RPMI7951 (cell line): ENCODE measurements at places on chromosomes 2 and 18.

DNA sequence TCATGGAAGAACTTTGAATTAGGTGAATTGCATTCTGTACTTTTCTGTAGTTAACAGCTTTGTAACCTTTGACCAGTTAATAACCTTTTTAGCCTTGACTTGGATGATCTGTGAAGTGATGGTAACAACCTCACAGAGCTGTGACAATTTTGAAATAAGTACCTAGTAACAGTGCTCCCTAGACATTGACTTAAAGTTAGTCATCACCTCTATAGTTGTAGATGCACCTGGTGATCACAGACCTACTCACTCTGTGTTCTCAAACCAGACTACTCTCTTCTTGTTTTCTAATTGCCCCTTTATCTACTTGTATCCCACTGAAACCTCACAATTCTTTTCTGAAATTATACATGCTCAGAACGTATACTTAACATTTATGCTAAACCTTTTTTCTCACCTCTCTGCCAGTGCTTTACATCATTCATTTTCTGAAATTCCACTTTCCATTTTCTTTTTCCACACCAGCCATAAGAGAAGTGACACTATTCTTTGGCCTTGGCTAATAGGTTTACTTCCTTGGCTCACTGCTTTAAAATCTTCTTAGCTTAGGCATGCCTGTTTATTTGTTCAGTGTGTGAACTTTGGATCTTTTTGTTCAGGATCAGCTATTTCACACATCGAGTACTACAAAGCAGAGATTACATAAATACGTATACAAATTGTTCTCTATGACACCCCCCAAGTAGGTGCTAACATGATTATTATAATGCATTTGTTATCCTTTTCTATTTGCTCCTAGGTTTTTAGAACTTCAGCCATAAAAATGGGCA is 9.3 kb downstream of the YPEL5 start:
- DNase-seq: no peak

DNA sequence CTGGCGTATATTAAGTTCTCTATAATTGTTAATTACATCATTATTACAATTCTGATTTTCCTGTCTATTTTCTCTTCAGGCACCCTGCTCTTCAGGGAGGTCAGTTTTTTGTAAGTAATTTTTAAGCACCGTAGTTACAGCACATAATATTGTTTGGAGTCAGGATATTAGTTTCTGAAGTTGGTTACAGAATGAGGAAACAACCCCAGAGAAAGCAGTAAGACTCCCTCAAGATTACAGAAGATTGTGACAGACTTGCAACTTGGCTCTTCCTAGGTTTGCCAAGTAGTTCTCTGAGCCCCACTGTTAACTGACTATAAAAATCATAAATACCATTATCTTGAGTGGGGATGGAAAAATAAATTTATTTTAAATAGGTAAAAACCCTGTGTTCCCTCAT is 921 bp downstream of the RPE start:
- no peak for DNase-seq

DNA sequence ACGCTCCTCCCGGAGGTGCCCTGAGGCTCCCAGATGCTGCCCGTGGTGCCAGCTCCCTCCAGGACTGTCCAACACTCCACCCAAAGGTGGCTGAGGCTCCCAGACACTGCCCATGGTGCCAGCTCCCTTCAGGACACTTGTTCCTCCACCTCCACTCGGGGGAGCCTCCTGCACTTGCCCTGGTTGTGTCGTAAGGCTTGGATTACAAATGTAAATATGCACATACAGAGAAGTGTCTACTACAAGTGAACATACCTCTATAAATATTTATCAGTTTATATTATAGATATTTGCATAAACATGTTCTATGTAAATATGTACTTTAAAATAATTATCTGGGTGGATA is 143.3 kb downstream of the PXDN start:
- DNase-seq: no peak

DNA sequence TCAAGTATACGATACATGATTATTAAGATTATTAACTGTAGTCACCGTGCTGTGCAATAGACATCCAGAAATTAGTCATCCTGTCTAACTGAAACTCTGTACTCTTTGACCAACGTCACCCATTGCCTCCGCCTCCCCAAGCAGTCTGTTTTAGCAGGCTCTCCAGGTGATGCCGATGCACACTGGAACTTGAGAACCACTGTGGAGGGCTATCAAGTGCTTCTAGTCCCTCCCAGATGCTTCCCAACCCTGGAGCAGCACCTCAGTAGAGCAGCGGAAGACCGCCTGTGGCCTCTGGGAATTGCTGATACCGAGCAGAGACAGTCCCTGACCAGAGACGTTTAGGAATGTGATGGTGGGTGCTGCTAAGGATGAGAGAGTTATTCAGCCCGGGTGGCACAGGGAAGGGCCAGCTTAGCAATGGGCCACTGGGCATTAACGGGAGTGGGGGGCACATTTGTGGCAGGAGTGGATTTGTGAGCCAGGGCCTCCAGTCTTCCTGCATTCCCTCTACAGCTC is 50.7 kb downstream of the LIPG start:
- no peak for DNase-seq

DNA sequence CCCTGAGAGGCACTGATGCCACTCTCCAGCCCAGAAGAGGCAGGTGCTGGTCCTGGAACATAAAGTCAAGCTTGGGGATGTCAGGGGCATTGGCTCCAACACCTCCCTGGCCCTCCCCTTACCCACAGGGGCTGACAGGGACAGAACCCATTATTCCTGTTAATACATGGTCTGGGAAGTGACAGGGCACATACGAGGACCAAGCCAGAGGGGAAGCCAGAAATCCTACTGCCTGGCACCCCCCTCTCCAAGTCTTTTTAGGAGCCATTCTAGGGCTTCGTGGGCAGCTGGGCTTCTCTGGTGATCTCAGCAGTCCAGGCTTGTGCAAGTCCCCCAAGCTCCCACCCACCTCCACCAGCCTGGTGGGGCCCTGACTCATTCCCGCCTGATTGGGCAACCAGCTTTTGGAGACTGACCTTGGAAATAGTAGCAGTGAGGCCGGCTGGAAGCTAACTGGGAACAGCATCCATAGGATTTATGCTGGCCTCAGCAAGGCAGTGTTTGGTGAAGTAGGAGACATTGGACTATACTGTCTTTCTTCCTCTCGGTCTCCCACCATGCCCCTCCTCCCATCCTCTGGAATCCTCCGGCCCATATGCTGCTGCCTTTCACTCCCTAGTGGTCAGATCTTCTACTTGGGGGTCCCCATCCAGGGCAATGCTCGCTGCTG is 86.4 kb upstream of the HK2 start:
- peak; percentile 65 for DNase-seq

DNA sequence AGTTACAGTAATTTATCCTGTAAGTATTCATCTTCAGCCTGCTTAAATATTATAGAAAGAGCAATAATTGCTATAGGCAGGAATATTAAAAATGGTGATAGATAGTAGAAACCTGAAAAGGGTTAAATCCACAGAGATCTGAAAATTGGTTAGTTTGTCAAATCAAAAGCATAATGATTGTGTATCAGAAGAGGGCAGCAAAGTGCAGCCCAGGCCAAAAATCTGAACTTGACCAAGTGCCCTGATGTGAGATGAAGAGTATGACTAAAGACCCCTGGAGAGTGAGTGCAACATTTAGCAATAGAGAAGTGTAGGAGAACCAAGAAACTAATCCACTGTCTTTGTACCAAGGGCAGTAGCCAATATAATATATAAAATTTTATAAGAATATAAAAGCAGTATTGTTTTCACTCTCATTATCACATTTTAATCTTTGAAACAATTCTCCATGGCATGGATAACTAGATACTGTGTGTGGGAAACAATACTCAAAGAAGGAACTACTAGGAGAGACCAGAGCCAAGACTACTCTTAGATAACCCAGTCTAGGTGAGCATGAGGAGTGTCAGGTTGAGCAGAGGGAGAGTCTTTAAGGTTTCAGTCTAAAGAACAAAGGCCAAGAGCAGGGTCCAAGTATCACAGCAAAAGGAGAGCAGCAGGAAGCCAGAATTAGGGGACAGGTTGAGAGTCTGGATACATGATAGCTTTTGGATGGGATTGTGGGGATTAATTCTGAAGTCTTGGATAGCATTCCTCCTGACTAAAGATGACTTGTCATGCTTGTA is 148.7 kb downstream of the CALCRL start:
- no peak for DNase-seq

GRCh38 chr2:208266936-208267335 is 881 bp downstream of the PIKFYVE start:
- DNase-seq: no peak

DNA sequence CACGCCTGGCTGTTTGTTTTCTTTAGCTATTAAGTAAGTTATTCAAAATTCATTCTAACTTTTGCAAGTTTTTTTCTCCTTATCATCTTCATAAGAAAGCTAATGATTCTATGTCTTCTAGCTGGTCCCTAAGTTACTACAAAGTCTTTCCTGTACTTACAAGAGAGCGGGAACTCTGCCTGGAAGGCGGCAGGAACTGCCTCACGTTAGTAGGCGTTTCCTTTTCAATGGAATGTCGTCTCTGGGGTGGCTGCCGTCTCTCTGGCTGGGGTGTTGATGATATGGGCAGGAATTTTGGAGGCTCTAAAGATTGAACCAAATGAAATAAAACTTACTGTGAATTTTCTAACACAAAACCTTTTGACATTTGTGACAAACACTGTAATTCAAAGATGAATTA is 55.5 kb downstream of the PRELID3A start:
- DNase-seq: no peak

GRCh38 chr2:179990676-179991317 is 16.3 kb downstream of the CWC22 start:
- DNase-seq: no peak

DNA sequence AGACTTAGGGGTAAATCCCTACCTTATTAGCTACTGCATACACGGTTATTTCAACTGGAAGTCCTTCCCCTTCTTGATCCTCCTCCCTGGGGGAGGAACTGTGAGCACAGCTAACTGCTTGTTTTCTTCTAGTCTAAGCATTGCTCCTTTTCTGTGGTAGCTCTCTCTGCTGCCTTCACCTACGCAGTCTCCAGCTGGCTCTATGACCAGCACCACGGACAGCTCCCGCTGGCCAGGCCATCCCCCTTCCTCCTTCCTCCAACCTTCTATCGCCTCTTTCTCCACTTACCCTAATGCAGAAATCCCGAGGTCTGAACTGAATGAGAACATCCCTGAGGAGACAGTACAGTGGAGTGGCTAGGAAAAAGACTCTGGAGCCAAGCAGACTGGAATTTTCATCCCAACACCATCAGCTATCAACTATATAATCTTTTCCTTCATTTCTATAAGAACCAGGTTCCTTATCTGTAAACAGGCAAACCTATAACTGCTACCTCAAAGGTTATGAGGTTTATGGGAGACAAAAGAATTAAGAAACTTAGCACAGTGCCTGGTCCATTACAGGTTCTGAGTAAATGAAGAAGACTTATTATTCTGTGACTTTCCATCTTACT is 4.7 kb upstream of the CFAP65 start:
- peak; percentile 44 for DNase-seq

GRCh38 chr2:8806885-8807704 is 30.3 kb downstream of the KIDINS220 start:
- no peak for DNase-seq

DNA sequence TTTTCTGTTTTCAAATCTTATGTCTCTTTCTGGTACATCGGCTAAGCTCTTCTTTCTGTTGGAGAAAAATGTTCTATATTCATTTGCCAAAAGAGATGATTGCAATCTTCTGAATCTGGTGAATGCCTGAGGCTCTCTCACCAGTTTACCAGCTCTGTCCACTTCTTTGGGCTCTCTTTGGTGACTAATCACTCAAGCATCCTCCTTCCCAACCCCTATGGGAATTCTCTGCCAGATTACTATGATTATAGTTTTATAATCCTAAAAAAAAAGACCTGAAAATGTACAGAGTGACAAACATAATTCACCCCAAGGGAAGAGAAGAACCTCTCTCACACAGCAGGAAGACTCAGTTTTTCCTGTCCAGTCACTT is 187.3 kb downstream of the CAMKMT start:
- DNase-seq: peak; percentile 94
